GM12891 (cell line): ENCODE measurements at places on chromosomes 13 and 19.

GRCh38 chr19:46776927-46777911 lies 11.2 kb downstream of the SLC1A5 start:
- no peak for DNase-seq

DNA sequence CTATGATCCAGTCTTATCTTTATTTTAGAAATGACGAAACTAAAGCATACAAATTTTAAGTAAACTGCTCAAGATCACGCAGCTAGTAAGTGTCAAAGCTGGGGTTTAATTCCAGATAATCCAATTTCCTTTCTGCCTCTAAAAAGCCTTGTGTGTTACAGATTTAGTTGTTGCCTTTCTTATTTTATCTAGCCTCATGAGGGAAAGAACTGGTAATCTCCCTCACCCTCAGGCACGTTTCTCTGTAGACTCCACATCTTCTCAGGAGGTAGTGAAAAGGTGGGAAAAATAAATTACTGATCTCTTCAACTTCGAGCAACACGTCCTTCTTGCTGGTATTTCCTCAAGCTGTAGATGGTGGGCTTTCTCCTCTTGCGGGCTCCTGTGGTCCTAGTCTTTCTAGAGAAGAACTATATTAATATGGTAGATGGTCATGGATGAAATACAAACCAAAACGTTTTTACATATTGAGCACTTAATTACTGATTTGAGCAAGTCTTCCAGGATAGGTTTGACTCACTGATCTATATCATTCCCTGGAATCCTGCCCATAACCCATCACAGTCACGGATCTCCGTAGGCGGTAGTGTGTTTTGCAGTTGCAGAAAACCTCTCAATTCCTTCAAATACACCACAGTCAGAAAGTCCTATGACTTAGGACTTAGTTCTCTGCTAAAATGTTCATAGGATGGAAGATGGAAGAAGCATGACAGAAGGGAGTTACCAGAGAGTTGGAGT lies 519.5 kb downstream of the DCT start:
- DNase-seq: no peak

DNA sequence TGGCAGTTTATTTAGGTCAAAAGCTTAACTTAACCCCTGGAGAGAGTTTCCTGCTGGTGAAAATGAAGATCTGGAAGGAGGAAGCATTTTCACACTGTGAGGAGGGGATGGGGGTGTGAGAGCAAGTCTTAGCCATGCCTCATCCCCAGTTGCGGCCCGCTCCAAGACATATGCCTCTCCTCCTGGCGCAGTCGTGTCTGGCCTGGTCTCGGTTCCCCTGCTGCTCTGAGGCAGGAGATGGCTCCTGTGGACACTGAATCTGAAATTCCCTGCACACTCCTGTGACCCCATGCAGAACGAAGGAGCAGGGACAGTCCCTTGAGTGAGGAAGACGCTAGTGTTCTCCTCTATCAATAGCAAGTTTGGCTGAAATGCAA lies 360 bp upstream of the ZNF69 start:
- DNase-seq: no peak

DNA sequence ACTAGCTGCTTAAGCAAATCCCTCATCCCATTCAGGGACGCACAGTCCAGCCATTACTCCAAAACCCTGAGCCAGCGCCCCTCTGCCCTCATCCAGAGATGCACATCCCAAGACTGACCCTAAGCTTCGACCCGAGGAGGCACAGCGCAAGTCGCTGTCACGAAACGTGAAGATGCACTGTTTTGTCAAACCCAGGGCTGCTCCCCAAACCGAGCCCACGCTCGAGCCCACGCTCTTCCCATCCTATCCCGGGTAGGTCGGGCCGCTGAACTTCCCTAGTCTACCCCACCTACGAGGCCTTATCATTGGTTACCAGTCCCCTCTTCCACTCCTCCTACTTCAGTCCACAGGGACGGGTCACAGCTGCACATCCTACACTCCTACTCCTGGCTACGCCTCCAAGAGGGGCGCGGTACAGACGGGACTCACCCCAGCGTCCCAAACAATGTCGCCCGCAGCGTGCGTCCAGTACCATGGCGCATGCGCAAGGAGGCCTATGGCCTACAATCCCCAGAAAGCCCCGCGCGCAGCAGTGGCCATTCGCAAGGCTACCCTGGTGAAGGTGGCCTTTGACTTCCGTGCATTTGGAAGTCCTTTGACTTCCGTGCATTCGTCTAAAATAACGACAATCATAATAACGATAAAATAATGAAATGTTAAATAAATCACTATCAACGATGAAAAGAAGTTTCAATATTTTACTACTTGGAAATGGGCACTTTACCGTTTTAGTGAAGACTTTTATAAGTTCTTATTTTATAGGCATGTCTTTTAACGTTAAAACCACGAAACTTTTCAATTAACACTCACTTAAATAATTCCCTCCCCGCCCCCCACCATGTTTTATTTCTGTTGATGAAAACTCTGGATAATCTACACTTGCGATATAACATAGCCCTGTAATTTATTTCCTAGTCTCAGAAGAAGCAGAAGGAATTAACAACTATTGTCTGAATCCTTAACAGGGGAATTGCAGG lies at the start of gene ZNF285:
ZNF285 (minus strand) TSS at position 470 of the 977 bp plus-strand sequence. CDS start 4,395 bp downstream, outside the sequence.
- DNase-seq: peak; percentile 76

DNA sequence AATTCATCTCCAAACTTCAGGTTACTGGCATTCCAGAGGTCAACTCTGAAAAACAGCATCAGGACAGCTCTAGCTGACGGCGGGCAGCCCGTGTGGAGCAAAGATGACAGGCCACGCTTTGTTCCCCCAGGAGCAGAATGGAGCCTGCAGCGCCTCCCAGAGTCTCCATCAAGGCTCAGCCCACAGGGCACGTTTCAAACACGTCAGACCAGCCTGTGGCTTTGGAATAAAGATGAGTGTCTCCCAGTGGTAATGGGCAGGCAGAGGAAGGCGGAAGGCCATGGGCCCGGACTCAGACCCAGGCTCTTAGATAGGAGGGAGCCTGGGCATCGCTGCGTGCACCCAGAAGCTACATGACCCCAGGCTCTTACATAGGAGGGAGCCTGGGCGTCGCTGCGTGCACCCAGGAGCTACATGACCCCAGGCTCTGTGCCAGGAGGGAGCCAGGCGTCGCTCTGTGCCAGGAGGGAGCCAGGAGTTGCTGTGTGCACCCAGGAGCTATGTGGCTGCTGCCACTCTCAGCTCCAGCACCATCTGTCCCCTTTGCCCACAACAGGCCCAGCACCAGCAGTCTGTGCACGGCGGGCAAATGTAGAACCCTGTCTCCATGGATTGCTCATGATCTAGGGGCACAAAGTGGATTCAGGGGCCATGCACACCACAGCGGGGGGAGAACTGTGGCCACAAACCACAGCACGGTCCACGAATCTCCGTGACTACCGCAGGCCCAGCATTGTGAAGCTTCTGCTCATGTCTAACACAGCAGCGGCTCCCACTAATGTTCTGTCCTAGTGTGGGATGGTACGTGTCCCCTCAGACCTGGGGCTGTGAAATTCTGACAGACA lies 47.8 kb upstream of the C13orf46 start:
- no peak for DNase-seq

DNA sequence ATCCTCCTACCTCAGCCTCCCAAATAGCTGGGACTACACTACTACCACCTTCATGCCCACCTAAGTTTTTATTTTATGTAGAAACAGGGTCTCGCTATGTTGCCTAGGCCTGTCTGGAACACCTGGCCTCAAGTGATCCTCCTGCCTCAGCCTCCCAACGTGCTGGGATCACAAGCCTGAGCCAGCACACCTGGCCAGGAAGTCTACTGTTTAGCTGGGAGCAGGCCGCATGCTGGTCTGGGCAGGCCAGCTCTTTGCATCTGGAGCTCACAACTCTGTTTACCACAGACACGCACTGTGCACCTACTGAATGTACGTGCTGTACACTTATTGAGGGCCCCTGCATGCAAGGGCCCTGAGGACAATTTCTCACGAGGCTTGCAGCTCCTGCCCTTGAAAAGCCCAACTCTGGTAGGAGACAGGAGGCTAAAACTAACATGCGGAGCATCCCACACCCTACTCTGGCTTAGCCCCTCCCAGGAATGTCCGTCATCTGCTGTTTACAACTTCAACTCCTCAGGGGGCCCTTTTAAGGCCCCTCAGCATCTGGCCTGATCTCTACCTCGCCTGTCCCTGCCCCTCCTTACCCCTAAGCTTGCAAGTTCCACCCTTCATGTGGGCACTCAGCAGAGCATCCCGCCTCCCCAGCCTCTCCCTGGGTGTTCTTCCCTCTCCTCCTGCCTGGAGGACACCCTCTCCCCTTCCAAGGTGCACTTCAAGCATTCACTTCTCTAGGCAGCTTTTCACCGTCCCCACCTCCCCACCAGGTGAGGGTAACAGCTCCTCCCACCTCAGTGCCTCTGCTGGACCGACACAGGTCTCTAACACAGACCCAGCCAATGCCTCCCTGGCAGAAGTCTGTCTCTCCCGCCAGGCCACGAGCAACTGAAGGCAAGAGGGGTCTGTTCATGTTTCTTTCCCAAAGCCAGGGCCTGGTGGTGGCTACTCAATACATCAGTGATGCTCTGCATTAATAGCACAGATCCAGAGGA lies 114.2 kb upstream of the UQCRFS1 start:
- no peak for DNase-seq

- no peak for DNase-seq
These were observed at the start of gene FSTL3 for GRCh38 chr19:676339-677105. Gene FSTL3 (plus strand): TSS chr19:676392. CDS start chr19:676424, 32 bp downstream.

DNA sequence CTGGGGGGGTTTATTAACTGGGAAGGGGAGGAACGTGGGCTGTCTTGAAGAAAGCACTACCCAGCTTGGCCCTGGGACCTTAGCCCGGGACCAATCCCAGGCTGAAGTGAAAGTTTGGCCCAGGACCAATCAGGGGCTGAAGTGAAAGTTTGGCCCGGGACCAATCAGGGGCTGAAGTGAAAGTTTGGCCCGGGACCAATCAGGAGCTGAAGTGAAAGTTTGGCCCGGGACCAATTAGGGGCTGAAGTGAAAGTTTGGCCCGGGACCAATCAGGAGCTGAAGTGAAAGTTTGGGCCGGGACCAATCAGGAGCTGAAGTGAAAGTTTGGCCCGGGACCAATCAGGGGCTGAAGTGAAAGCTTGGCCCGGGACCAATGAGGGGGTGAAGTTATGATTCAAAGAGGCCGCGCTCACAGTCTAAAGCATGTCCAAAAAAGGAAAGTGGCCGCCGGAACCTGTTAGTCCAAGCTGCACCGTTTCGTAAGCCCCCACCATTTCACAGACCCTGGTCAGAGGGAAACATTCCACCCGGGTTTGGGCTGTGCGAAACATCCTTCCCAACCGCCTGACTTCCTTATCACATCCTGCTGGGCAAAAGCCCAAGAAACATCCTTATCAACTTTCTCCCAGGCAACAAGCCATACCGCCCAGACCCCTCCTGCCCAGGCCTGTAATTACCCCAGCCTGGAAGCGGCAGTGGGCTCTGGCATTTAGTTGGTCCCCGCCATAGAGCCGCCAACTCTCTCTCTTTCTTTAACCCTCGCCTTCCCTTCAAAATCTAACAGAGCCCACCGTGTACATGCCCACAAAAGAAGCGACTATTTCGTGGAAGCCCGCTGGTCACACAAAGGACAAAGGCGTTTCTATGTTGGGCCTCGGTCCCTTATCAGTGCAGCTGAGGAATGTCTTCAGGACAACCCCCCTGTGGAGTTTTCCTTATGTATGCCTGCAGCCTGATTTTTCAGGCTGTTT lies 1.1 kb downstream of the ZNF850 start:
- peak; percentile 24 for DNase-seq

DNA sequence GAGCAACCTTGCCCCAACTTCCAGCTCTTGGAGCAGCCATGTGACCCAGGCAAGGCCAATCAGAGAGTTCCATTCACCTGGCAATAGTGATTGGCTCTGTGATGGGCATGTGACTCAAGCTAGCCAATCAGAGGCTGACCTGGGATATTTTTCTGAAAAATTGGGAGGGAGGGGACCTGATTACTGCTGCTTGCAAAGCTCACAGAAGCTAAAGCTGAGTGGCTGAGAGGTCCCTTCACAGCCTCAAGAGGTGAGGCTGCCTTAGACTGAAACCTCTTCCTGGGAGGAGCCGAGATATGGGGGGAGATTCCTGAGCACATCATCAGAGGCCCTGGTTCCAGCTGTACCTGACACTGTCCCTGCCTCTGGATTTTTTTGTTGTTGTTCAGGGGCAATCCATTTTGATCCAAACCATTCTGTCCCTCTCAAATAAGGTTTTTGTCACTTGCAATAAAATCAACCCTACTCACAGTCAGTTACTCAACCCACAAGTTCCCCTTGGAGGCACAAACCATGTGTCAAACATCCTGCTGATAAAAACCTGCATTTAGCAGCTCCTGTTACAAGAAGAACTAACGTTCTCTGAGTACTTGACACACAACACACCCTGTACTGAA lies 4.8 kb downstream of the CIB3 start:
- DNase-seq: no peak

- no peak for DNase-seq
These were observed 256.4 kb downstream of the DLEU7 start for GRCh38 chr13:50587115-50587514.

DNA sequence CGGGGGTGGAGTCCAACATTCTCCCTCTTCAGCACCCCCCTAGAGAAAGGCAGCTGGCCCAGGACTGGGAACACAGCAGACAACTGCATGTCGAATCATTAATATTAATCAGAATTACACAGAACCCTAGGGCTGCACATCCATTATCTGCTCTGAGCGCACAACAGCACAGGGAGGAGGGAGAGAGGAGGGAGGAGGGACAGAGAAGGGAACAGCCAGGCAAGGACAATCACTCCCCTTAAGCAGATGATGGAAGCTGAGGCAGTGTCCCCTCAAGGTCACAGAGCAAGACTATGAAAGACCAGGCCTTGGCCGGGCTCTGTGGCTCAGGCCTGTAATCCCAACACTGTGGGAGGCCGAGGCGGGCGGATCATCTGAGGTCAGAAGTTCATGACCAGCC lies 25.7 kb downstream of the TLE6 start:
- DNase-seq: no peak

DNA sequence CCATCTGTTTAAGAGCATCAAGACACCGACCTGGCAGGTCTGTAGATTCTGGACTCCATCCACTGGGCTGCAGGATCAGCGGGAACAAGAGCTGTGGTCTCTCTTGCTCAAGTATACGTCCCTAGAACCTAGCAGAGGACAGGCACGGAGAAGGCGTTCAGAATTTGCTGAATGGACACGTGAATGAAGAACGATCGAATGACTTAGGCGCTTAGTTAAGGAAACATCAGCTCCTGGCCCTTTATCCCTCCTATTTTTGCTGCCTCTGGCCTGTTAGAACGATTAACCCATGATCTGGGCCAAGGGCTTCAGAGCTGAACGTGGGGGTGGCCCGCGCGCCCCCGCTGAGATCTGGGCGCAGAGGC lies 953 bp downstream of the DZIP1 start:
- no peak for DNase-seq

DNA sequence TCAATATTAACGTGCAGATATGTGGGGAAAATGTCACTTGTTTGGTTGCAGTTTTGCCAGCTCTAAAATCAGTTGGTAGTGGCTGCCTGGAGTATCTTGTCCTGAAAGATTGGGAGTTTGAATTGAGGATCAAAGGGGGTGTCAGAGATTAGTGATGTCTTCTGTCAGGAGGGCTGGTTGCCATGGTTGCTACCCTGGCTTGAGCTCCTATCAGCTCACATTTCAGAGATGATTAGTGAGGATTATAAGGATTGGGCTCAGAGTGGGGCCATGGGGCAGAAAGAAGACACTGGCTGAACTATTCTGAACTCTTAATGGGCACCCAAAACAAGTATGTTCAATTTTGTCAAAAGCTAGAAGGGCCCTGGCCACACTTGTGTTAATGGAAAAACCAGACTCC lies 95.5 kb upstream of the RNF113B start:
- no peak for DNase-seq
